Breast epithelium (tissue), 4 donors: ENCODE measurements at places on chromosomes 1 and 21.

DNA sequence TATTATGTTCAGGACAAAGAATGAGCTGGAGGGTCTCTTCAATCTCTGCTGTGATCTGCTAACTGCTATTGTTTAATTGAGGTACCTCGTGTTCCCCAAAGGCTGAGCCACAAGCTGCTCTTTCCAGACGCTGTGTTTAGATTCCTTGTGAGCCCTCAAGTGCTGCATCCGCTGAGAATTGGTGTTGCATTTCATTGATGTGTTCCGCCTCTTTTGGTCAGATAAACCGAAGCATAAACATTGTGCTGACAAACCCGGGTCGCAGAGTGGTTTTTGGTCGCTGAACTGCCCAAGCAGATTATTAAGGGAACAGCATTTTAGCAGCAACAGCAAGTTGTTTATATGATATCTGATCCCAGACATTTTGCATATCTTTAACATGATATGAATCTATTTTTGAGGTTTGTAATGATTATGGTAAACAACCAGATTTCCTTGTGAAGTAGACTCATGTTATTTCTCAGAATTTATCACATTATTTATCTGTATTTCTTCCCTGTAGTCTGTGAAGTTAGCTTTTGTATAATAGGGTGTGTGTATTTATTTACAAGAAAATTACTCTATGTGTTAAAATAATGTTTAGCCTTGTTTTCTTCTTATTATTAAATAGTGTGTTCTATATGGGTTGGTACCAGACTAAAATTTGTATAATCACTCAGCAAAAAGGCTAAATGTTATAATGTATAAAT is 217.2 kb upstream of the C1orf105 start:
- no peak overlapping the region for H3K4me3 ChIP-seq
- DNase-seq = no peak
- H3K27me3 ChIP-seq = no peaks in the 10 kb centered on the region
- no peak overlapping the region for H3K27ac ChIP-seq
- H3K36me3 ChIP-seq = no peaks in the 10 kb centered on the region

DNA sequence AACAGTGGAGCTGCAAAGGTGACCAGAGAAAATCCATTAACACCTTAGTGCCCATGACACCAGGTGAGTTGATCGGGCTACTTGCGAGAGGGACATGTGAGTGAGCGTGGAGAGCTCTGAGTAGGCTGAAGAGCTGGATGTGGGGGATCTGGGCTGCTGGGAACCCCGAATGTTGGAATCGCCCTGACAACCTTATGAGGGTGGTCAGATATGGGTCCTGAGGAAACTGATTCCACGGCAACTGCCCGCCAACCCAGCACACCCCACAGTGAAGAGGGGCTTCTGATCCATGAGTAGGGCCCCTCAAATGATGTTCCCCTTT is 705 bp upstream of the QSOX1 start:
- H3K27ac ChIP-seq = peak overlapping the region; percentile 89
- H3K27me3 ChIP-seq = no peaks in the 10 kb centered on the region
- DNase-seq = no peak

DNA sequence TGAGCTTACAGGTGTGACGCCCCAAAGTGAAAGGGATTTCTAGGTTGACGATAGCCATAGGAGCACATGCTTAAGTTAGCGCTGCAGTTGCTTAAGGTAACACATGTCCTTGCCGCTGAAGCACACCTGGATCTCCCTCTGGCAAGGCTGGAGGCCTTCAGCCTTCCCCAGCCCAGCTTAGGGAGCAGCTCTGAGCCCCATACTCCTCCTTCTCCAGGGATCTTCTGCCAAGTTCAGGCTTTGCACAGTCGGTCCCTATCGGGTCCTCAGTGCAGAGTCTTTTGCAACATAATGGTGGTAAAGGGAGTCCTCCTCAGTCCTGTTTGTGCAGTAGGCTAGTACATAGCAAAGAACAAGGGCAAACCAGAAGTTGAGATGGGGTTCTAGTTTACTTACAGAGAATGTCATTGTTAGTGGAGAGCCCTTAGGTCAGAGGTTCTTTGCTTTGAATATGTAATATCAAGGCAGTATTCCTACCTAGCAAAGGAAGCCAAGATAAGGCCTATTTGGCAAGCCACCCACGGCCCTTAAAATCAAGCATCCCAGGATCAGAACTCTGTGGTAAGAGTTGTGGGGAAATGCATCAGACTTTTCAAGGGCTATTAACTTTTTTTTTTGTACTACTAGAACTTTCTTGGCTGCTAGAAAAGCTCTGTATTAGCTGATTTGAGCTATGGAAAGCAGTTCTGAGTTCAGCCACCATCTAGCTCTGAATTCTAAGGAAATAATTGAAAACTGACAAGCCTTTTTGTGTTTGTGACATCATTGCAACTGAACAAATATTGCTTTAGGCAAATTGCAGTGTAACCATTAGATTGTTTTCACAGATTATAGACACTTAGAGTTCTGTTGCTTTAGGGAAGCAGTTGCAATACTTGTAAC is 1.4 kb downstream of the EVA1C start:
- no peaks in the 10 kb centered on the region for H3K27me3 ChIP-seq
- peaks cover 25% of the 10 kb centered on the region for H3K4me1 ChIP-seq
- peak overlapping the region; percentile 82 for H3K4me3 ChIP-seq
- H3K36me3 ChIP-seq = no peaks in the 10 kb centered on the region
- DNase-seq = no peak
- peak overlapping the region; percentile 99 for H3K27ac ChIP-seq

DNA sequence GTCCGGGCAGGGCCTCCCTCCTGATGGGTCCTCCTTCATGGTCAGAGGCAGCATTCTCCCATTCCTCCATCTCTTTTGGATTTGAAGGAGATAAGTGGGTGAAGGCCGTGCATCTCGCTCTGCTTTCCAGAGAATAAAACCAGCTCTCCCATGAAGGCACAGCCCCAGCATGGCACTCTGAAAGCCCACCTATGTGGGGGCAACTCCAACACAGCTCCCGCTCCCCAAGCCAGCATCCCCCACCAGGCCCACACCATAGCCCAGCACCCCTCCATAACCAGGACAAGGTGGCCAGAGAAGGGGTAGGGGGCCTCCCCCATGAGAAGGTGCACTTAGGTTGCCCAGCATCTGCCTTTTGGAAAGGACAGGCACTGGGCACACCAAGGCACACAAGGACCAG is 112.2 kb downstream of the PDE9A start:
- no peak overlapping the region for H3K4me3 ChIP-seq
- no peaks in the 10 kb centered on the region for H3K27me3 ChIP-seq
- no peak for DNase-seq
- H3K36me3 ChIP-seq = no peaks in the 10 kb centered on the region

DNA sequence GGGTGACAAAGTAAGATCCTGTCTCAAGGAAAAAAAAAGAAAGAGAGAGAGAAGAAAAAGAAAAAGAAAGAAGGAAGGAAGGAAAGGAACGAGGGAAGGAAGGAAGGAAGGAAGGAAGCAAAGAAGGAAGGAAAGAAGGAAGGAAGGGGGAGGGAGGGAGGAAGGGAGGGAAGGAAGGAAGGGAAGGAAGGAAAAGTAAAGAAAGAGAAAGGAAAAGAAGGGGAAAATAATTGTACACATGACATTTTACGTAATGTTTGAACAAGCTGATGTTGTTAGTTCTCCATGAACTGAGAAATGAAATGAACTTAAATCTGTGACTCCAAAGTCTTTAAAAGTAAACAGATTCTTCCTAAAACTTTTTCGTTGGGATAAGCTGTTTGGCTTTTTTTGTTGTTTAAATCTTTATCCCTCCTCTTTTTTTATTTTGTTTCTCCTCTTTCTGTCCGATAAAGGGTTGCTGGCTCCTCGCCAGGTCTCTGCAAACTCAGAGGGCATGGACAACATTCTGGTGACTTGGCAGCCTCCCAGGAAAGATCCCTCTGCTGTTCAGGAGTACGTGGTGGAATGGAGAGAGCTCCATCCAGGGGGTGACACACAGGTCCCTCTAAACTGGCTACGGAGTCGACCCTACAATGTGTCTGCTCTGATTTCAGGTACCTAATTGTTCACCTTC is 59.8 kb downstream of the IL12RB2 start:
- H3K4me1 ChIP-seq = no peaks in the 10 kb centered on the region
- no peaks in the 10 kb centered on the region for H3K36me3 ChIP-seq
- H3K4me3 ChIP-seq = no peak overlapping the region

- H3K4me1 ChIP-seq = no peaks in the 10 kb centered on the region
- H3K4me3 ChIP-seq = no peak overlapping the region
- no peak for DNase-seq
These were observed 207.6 kb upstream of the NFIA start for GRCh38 chr1:60874718-60875117.

DNA sequence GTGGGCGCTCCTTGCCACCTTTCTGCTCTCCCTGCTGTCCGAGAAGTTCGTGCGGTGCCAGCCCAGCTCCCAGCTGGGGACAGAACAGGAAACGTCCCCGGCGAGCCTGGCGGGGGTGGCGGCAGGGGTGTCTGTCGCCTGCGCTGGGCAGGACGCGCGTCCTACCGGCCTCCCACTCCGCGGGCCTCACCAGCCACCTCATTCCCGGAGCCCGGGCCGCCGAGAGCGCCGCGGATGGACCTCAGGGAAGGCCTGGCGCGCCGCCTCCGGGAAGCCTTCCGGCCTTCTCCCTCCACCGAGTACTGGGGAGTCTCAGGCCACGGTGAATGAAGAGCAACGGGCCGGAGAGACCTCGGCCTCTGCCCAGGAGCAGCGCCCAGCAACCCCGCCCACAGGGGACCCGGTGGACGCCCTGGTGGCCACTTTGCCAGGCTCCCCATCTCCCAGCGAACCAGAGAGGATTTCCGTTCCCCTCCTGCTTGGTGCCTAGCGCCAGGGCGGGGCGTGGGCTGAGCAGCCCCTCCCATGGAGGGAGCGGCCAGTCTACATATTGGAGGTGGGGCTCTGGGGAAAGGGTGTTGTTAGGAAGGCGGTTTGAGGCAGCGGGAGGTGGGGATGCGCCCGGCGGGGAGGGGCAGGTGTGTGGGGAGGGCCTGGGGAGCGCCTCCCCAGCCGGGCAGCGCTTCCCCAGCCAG is 9.5 kb upstream of the TNFRSF14 start:
- peak overlapping the region; percentile 73 for H3K4me3 ChIP-seq
- peaks cover 33% of the 10 kb centered on the region for H3K4me1 ChIP-seq
- peak overlapping the region; percentile 100 for H3K27ac ChIP-seq
- no peaks in the 10 kb centered on the region for H3K36me3 ChIP-seq
- DNase-seq = peak; percentile 85
